ENCODE measurements at places on chromosomes 2 and 18. TPM values are rescaled to one million over a fixed set of nuclear protein-coding genes. Genes with fewer than 3 reads are reported as not detected.

CAPN14 gene
- total RNA-seq, result not detected

DNA sequence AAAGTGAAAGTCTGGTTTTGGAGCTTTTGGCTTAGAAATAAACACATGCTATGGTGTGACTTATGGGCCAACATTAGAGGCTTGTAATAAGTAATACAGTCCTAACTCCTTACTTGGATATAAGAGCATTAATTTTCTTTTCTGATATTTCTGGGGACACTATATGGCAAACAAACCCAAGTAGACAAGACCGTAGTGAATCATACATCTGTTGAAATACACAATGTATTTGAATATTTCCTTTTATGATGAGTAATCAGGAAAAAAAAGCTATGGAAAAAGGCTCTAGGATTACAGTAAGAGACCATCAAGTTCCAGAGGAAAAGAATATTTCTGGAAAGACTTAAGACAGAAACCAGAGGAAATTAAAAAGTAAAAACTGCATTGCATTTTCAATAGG is 146.0 kb upstream of the CYP26B1 start:
- H3K4me3 ChIP-seq, result no peak overlapping the region
- H3K27me3 ChIP-seq, result no peaks in the 10 kb centered on the region
- no peak overlapping the region for H3K27ac ChIP-seq
- H3K36me3 ChIP-seq, result no peaks in the 10 kb centered on the region
- H3K4me1 ChIP-seq, result no peaks in the 10 kb centered on the region

DNA sequence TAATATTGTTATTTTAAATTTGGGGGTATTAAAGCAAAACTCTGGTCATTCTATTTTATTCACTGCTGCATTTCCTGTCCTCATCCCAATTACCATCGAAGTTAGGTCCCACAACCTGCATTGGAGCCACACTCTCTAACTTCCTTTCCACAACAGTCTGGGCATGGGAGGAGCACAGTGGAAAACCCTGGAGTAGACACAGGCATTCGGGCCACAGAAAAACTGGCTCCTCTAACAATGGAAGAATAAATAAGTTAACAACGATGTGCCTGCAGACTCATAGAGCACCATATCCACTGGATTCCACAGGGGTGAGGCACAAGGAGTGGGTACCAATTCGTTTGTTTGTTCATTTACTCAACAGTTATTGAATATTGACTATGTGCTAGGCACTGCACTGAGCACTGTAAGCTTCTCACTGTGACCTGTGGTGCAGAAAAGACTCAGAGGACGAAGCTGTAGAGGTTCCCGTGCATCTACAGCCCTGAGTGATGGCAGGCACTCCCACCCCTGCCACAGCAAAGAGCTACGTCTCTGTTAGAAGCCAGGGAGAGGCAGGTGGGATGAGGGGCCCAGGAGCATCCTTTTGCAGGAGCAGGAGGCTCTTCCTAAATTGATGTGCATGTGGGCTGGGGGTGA is 154.2 kb upstream of the PGAP1 start:
- no peak overlapping the region for H3K4me3 ChIP-seq
- H3K4me1 ChIP-seq, result peaks cover 3% of the 10 kb centered on the region
- no peak overlapping the region for H3K27ac ChIP-seq
- no peak for DNase-seq

DNA sequence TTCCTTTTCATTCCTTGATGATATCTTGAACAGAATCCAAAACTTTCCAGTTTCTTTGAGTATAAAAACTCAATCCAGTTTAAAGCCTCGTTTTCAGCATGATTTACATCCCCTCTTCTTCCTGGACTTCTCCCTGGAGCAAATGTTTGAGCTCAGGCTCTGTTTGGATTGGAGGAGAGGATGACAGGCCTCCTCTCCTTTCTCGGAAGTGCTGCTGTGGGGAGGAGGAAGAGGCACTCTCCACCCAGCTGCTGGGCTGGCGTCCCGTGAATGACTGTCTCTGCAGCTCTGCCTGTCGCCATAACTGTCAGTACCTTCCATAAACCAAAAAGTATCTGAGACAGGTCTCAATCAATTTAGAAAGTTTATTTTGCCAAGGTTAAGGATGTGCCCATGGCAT is 238.2 kb upstream of the AGAP1 start:
- H3K27ac ChIP-seq, result no peak overlapping the region
- H3K4me1 ChIP-seq, result no peaks in the 10 kb centered on the region
- DNase-seq, result no peak
- no peak overlapping the region for H3K4me3 ChIP-seq
- no peaks in the 10 kb centered on the region for H3K36me3 ChIP-seq
- H3K27me3 ChIP-seq, result no peaks in the 10 kb centered on the region

DNA sequence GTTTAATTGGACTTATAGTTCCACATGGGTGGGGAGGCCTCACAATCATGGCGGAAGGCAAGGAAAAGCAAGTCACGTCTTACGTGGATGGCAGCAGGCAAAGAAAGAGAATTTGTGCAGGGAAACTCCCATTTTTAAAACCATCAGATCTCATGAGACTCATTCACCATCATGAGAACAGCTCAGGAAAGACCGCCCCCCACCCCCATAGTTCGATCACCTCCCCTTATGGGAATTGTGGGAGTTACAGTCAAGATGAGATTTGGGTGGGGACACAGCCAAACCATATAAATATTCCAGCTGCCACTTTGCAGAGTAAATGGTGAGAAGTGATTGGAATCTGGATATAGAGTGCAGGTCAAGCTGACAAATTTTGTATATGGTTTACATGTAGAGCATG is 187.4 kb downstream of the ARL4C start:
- H3K4me1 ChIP-seq, result no peaks in the 10 kb centered on the region
- H3K36me3 ChIP-seq, result no peaks in the 10 kb centered on the region
- no peak for DNase-seq
- no peak overlapping the region for H3K27ac ChIP-seq
- no peak overlapping the region for H3K4me3 ChIP-seq

DNA sequence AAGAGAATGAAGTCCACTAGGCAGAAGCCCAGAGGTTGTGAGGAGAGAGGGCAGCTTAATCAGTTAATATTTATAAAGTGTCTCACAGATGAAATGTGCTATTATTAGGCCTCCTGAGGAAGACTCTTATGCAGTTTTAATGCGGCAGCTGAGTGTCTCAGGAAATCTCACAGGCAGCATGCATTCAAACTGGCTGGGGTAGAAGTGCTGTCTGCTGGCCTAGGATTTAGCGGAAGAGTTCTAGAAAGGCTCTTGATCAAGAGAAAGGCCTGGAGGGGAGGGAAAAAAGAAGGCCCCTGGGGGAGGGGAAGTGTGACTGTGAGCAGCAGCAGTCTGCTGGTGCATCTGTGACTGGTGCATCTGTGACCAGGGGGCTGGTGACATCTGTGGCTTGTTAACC is 133.0 kb downstream of the FSHR start:
- H3K36me3 ChIP-seq, result no peaks in the 10 kb centered on the region
- no peaks in the 10 kb centered on the region for H3K27me3 ChIP-seq
- H3K4me3 ChIP-seq, result no peak overlapping the region
- no peak for DNase-seq

- peaks cover 38% of the 10 kb centered on the region for H3K4me1 ChIP-seq
- H3K36me3 ChIP-seq, result no peaks in the 10 kb centered on the region
- H3K27ac ChIP-seq, result no peak overlapping the region
- DNase-seq, result peak; percentile 42
- no peak overlapping the region for H3K4me3 ChIP-seq
These were observed 12.8 kb upstream of the GBX2 start for GRCh38 chr2:236180831-236181453.

GRCh38 chr2:25322312-25322711 is 19.4 kb downstream of the DNMT3A start:
- H3K27ac ChIP-seq, result no peak overlapping the region
- H3K27me3 ChIP-seq, result no peaks in the 10 kb centered on the region
- DNase-seq, result no peak
- H3K36me3 ChIP-seq, result no peaks in the 10 kb centered on the region
- H3K4me1 ChIP-seq, result no peaks in the 10 kb centered on the region
- H3K4me3 ChIP-seq, result no peak overlapping the region

DNA sequence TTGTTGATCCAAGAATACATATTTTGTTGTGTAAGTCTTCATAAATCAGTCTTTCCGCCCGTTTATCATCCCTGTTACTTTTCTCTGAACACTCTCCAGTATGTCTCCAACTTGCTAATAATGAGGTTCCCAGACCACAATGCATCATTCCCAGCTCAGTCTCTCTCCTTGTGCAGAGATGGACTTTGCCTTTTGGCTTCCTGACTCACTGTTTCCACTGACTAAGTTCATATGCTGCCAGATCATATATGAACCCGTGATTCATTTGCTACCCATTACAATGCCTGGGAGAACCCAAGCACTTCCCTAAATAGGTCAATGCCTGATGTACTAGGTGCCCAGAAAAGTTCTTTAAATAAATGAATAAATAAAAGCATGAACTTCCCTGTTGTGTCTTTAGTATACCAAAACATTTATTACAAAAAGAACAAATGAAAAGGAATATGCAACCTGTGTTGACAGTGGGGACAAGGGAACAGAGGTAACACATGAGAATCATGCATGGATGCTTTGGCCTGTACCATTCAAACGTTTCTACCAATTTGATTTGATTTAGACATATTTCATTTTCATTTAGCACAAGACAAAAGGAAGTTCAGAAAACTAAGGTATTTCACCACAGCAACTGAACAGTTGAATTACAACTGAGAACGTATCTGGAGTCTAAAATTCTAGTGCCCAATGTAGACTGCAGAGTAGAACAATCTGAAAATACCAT is 215.4 kb upstream of the HNRNPA3 start:
- no peaks in the 10 kb centered on the region for H3K27me3 ChIP-seq
- no peak overlapping the region for H3K4me3 ChIP-seq
- no peaks in the 10 kb centered on the region for H3K4me1 ChIP-seq
- peak; percentile 80 for DNase-seq

GAREM2 gene
- 13.3 TPM for total RNA-seq

GRCh38 chr2:3041841-3042600 is 335.6 kb downstream of the EIPR1 start:
- H3K27me3 ChIP-seq, result no peaks in the 10 kb centered on the region
- H3K4me3 ChIP-seq, result no peak overlapping the region
- H3K27ac ChIP-seq, result no peak overlapping the region
- H3K4me1 ChIP-seq, result no peaks in the 10 kb centered on the region

Data from HCT116 (cell line).